NCI-H2081 treated with DMSO at 0.1 percent for 48 hours (cell line): ENCODE measurements at places on chromosomes 1 and 21.

- DNase-seq: no peak
Measured at GRCh38 chr1:227942021-227942715, 5.6 kb downstream of the WNT9A start.

- no peak for DNase-seq
Measured at GRCh38 chr1:226658546-226659125, 80.4 kb downstream of the ITPKB start.

- DNase-seq: no peak
Measured at GRCh38 chr1:183038913-183039312, 15.7 kb downstream of the LAMC1 start.

- DNase-seq: no peak
Measured at GRCh38 chr21:25462517-25462971, 144.7 kb downstream of the MRPL39 start.

GRCh38 chr1:176551146-176551545 lies 88.2 kb downstream of the PAPPA2 start:
- no peak for DNase-seq

- no peak for DNase-seq
Measured at GRCh38 chr1:201606096-201606495, 67.2 kb downstream of the NAV1 start.

GRCh38 chr1:64484651-64485050 lies 14.7 kb downstream of the CACHD1 start:
- peak; percentile 66 for DNase-seq

DNA sequence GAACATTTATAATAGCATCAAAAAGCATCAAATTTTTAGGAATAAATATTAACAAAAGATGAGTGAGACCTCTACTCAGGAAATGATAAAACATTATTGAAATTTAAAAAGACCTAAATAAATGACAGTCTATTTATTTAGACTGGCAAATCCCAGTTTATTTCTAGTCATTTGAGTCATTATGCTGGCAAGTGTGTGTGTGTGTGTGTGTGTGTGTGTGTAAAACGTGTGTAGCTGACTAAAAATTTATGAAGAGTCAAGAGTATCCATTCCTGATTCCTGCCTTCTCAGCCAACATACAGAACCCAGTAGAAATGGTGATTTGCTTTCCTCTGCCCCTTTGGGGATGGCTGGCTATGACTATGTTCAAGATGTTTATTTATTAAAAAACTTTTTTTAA lies 46.2 kb downstream of the OSBPL9 start:
- no peak for DNase-seq

GRCh38 chr1:85289207-85289847 lies 12.9 kb upstream of the BCL10 start:
- DNase-seq: no peak

GRCh38 chr1:42017259-42017658 lies 98.5 kb upstream of the HIVEP3 start:
- DNase-seq: no peak

GRCh38 chr21:44337941-44338895 lies 972 bp downstream of the CFAP410 start:
- DNase-seq: no peak

GRCh38 chr21:31043471-31043870 lies 5.2 kb upstream of the KRTAP19-8 start:
- no peak for DNase-seq

DNA sequence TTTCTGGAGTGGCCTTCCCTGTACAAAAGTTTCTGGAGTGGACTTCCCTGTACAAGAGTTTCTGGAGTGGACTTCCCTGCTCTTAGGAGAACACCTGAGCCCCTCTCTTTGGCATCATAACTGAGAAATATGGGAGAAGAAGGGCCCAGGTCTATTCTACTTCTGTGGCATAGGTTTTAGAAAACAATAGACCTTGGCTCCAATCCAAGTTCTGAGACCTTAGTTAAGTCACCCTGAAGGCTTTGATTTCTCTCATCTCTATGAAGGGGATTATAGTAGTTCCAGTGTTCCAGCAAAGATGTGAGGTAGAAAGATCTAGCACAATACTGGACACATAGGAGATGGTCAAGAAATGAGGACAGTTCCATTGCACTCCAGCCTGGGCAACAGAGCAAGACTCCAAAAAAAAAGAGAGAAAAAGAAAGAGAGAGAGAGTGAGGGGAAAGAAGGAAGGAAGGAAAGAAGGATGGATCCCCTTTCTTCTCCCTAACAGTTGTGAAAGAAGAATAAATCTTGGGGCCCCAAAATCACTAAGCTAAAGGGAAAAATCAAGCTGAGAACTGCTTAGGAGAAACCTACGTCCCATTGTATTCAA lies 13.3 kb upstream of the EIF4G3 start:
- DNase-seq: no peak

GRCh38 chr1:69263921-69264391 lies 303.8 kb upstream of the LRRC7 start:
- peak; percentile 99 for DNase-seq

DNA sequence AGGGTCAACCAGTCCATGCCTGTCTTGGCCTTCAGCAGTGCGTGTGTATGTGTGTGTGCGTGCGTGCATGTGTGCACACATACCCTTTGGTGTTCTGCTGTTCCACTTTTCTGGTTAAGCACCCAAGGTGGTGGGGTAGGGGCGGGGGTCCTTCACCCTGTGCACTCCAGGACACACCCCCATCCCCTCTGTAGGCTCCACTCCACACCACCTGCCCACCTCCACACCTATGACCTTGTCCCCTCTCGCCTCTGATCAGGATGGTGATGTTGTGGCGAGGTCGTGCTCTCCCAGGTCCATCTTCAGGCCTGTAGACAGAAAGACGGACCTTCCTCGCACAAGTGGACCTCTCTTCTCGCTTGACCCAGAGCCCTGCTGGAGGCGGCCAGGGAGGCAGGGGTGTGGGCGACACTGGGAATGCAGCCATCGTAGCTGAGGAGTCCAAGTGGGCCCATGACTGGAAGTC lies 44.6 kb downstream of the WDR4 start:
- DNase-seq: no peak

- no peak for DNase-seq
Measured at GRCh38 chr1:178337091-178337706, 159.6 kb downstream of the CLEC20A start.

GRCh38 chr1:53315046-53315445 lies 12.8 kb downstream of the LRP8 start:
- DNase-seq: no peak

DNA sequence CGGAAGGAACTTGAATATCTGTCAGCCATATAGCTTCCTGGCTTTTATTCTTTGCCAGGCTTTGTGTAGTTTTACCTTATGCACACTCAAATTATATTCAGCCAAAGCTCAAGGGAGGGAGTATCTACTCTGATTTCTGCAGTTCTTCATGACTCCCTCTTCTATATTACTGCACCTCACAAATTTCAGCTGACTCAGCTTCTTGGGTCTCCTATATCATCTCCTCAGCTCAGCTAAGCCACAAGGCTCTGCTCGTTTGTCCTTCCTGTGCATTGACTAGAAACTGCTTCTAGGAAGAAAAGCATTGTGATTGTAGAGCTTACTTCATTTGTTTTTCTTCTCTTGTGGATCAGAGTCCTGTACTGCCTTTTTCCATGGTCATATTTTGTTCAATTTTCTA lies 37.4 kb downstream of the BTBD8 start:
- DNase-seq: no peak

DNA sequence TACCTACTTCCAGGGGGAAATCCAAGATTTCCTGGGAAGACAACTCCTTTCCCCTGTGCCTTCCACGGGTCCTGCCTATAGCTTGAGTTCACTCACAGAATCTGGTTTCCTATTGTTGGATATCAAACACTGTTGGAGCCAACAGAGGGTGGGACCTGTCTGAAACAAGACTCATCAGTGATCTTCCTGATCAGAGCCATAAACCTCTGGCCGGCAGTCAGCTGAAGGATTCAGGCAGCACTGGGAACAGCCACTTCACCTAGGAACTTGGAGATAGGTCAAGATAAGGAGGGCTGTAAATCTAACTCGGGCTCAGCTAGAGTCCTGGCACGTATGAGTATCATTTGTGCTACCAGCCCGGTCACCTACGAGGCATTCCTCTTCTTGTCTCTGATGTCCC lies 23.3 kb downstream of the SH3BP5L start:
- DNase-seq: no peak

DNA sequence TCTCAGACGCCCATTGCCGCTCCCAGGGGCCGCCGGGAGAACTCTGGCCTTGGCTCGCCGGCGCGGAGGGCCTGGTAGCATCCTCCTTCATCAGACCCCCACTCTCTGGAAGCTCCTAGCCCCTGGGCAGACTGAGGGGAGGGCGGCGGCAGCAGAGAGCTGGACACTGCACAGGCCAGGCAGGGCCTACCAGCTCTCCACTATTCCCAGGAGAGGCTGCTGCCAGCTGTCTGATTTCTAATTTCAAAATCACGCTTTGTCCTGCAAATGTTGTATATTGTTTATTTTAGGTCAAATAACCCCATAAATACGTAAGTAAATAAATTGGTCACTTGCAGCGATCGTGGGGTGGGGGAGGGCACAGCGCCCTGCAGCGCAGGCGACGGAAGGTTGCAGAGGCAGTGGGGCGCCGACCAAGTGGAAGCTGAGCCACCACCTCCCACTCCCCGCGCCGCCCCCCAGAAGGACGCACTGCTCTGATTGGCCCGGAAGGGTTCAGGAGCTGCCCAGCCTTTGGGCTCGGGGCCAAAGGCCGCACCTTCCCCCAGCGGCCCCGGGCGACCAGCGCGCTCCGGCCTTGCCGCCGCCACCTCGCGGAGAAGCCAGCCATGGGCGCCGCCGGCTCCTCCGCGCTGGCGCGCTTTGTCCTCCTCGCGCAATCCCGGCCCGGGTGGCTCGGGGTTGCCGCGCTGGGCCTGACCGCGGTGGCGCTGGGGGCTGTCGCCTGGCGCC lies at the start of gene MTARC1:
Gene MTARC1, plus strand, starts transcription at position 577 of the 732 bp plus-strand sequence. Its CDS starts 32 bp downstream, at position 609.
- peak; percentile 23 for DNase-seq

DNA sequence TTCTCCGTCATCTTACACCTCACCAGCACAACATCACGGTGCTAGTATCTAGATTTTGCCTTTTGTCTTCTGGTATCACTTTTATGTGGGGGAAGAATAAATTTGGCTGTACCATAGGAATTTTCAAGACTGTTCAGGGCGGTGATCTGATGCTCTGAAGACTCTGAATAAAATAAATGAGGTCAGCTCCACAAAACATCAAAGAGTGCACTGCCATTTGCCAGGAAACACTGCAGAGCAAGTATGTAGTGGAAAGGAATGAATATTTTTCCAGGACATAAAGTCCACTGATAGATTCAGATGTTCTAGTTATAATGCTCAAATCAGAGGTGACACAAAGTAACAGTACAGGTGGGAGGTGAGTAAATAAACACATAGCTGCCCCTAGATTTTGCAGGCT lies 56.3 kb downstream of the ZP4 start:
- DNase-seq: no peak

DNA sequence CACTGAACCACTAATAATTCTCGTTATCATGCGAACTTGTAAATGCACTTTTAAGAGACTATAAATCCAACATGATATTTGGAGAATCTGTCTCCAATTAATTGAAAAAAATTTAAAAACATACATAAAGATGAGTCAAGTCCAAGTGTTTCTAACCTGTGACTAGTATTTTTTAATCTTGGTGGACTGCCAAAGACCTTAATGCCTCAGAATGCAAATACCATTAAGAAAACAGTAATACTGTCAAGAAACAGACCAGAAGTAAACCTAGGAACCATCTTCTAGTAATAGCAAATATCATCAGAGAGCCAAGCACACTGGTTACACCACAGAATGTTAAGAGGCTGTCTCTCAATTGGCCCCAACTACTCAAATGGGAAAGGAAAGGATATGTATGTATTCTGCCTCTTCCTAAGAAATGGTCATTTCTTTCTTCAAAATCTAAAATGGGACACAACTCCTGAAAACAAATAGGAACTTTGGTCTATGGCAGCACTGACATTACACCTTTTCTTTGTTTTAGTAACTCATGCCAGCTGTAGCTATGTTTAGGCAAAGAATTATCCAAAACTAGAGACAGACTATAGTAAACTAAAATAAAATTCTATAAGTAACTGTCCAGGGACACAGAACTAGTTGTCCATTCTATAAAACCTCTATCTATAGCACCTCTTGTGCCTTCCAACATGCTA lies 15.8 kb downstream of the SCYL3 start:
- DNase-seq: no peak
